ENCODE measurements at places on chromosomes 6 and 20.

DNA sequence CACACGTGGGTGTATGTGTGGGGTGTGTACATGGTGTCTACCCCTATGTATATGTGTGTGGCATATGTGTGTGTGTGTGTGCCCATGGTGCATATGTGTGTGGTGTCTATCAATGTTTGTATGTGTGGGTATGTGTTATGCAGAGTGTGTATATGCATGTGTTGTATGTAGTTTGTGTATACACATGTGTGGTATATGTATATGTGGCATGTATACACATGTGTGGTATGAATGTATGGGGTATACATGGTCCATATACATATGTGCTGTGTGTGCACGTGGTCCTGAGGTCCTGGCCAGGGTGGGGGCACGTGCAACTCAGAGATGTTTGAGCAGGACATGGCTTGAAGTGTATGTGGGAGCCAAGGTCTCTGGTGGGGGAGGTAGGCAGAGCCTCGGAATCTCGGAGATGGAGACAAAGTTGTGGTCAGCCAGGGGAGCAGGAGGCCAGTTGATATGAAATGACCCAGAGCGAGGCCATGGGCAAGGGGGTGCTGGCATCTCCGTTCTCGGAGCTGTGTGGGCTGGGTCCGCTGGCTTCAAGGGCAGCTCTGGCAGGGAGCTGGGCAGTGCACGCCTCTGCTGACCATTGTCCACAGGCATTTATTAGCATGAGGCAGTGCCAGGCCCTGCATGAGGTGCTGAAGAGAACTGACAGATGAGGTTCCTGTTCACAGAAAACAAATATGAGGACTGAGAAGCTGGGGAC, 276.2 kb upstream of the CHD6 start:
- no peak for DNase-seq

DNA sequence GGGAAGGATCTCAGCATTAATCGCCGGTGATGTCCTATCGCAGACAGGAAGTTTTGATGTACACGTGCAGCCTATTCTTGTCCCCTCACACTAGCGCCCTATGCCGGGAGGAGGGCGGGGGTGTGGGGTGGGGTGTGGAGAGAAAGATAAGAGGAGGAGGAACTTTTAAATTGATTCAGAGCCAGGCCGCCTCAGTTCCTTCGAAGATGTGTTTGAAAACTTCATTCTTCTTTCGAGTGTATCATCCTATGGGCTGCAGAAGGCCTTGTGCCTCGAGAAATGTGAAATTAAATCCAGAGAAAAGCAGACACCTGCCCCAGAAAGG, 2.5 kb upstream of the POU3F2 start:
- no peak for DNase-seq

- DNase-seq = no peak
These were observed 1.5 kb downstream of the HNF4A start for GRCh38 chr20:44357020-44357419.

DNA sequence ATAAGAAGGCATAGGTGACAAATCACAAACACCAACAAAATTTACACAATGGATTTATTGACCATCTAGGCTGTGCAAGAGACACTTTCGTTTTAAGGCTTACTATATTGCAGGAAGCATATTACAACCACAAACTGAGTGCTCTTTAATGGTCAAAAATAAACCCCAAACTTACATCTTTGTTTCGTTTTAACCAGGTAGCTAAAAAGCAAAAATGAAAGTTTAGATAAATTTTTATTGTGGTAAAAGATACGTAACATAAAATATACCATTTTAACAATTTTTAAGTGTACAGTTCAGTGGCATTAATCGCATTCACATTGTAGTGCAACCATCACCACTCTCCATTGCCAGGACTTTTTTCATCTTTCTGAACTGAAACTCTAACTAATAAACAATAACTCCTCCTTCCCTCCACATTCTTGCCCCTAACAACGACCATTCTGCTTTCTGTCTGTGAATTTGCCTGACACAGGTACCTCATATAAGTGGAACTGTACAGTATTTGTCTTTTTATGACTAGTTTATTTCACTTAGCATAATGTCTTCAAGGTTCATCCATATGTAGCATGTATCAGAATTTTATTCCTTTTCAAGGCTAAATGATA, 32.3 kb upstream of the DUSP22 start:
- no peak for DNase-seq

GRCh38 chr6:164286011-164286410, 871.5 kb downstream of the QKI start:
- DNase-seq = no peak

DNA sequence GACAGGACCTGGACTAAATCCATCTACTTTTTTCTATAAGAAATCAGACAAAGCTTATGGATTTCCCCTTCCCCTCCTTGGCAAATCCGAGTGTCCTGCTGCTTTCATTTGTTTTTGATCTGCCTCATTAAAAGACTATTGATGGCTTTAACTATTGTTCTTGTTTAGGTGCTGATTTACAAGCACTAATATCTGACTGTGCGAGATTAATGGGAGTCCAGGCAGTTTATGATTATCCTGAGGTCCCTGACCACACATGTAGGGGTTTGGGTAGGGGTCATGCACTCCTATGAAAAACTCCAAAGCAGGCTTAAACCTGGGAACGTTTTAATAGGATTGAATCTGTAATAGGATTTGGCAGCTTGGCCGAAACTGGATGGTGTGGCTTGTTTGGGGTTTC, 317.5 kb upstream of the POU3F2 start:
- DNase-seq = no peak
